ENCODE measurements at places on chromosomes 12 and 14.

DNA sequence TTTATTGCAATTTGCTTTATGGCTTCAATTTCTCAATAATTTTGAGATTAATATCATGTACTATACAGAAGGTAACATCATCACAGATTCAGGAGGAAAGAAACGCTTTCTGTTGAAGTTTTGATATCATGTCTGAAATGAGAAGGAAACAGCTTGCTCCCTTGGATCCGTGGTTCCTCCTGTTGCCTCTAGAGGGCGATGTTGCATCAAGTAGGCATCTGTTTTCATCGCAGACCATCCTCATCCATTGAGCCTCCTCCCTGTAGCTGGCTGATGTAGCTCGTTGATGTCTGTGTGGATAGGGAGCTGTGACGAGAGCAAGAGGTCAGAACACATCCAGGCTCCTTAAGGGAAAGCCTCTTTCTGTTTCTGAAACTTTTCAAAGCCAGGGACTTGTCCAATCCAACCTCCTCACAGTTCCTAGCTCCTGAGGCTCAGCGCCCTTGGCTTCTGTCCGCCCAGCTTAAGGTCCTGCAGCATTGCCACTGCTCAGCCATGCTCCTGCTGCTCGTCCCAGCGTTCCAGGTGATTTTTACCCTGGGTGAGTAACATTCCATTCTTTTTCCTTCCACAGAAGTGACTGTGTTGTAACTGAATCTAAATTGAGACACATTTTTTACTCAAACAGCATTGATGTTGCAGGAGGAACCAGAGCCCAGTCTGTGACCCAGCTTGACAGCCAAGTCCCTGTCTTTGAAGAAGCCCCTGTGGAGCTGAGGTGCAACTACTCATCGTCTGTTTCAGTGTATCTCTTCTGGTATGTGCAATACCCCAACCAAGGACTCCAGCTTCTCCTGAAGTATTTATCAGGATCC lies 304.8 kb upstream of the OR4E1 start:
- DNase-seq: no peak

- DNase-seq: no peak
These were observed 48.4 kb downstream of the ANAPC7 start for GRCh38 chr12:110355073-110355472.

- DNase-seq: peak; percentile 74
These were observed 17.8 kb upstream of the EMP1 start for GRCh38 chr12:13178568-13179210.

DNA sequence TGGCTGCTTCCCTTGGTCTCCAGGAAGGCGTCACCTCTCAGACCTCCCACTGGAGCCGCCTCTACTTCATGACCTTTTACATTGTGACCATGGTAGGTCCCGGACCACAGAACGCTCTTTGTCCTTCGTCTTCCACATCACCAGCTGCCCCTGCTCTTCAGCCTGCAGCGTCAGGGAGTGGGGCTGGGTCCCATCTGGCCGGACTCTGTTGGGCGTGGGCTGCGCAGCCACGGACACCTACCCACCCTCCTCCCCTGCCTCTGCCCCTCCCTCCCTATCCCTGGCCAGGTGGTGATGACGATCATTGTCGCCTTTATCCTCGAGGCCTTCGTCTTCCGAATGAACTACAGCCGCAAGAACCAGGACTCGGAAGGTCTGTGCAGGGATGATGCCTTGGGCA lies 43.3 kb downstream of the SLC8B1 start:
- no peak for DNase-seq

- no peak for DNase-seq
These were observed 28.5 kb upstream of the TMCC3 start for GRCh38 chr12:94678849-94679248.

GRCh38 chr12:95762123-95762785 lies 28.3 kb downstream of the NTN4 start:
- no peak for DNase-seq

GRCh38 chr12:113462998-113463745 lies 8.5 kb downstream of the LHX5 start:
- DNase-seq: no peak

DNA sequence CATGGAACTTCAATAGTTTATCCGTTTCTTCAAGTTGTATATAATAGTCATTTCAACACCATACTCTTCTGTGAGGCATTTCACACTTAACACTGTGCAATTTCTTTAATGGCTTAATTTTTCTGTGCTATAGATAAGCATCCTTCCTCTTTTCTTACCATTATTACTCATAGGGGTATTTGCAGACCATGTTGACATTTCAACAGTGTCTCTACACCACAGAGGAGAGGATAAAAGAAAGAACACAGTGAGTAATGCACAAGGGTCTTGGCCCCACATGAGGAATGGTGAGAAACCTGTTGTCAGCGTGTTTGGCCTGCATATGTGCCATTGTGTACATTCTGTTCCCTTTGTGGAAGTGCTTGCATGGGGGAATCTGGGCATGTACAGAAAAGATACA lies 421.5 kb upstream of the MDGA2 start:
- DNase-seq: no peak

- DNase-seq: no peak
These were observed 5.9 kb downstream of the PXN start for GRCh38 chr12:120259418-120260202.

GRCh38 chr12:124754949-124755800 lies 108.5 kb downstream of the SCARB1 start:
- peak; percentile 80 for DNase-seq

DNA sequence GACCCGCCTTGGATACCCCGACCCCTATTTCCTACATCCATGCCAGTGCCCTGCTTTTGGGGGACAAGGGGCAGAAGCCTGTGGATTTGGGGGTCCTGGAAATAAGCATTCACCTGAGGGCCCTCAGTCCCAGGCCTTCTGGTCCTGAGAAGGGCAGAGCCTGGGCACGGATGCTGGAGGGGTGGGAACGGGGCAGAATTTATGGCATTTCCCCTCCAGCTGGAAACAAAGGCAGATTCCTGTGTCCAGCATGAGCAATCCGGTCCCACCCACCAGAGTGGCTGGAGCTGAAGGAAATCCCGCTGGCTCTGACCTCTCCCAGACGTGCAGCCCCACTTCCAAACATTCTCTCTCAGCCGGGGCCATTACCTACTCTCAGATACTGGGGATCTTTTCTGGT lies 9.3 kb downstream of the ANKRD33 start:
- DNase-seq: no peak

DNA sequence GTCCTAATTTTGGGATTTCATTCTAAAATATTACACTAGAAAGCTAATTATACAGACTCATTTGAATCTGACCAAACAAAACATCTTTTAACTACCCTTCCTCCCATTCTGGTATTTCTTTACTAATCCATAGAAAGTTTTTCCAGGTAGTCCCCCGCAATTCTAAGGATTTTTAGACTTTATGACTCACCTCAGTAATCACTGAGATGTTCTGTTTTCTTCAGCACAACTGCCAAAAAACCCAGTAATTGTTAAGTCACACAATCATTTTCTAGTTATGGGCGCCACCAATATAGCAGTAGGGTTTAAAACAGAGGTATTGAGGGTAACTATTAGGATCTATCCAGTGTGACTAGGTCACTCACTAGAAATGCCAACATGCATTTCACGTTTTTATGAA lies 1.6 kb upstream of the ARID4A start:
- no peak for DNase-seq

- DNase-seq: no peak
These were observed 342.3 kb downstream of the PDZRN4 start for GRCh38 chr12:41530441-41530840.

- DNase-seq: no peak
These were observed 230.4 kb downstream of the TRHDE start for GRCh38 chr12:72502546-72502945.

GRCh38 chr12:68445824-68446223 lies 113.7 kb upstream of the MDM1 start:
- DNase-seq: no peak

DNA sequence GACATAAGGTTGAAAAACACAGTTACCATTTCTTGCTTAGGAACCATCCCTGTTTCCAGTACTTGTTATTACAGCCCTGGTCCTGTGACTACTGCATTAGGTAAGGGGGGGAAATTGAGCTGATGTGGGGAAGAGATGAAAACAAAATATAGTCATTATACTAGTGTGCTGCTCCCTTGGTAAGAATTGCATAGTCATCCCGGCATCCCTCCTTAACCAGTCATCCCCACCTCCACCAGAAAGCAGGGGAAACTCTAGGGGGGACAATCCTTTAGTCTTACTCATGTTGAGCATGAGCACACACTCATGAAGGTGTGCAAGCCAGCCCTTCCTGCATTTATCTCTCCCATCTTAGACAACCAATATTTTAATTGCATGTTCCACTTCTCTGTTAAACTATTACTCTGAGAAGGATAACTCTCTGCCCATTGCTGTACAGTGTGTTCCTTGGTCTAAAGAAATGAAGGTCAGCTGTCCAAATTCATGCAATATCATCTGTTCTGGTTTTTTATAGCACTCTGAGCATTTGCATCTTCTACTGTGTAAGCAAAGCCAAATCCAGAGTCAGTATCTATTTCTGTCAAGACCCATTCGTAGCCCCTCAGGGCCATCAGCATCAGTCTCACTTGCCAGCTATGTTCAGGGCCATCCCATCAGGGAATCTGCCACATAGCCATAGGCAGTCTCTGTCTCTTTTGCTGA lies 46.8 kb downstream of the TMEM30B start:
- no peak for DNase-seq

DNA sequence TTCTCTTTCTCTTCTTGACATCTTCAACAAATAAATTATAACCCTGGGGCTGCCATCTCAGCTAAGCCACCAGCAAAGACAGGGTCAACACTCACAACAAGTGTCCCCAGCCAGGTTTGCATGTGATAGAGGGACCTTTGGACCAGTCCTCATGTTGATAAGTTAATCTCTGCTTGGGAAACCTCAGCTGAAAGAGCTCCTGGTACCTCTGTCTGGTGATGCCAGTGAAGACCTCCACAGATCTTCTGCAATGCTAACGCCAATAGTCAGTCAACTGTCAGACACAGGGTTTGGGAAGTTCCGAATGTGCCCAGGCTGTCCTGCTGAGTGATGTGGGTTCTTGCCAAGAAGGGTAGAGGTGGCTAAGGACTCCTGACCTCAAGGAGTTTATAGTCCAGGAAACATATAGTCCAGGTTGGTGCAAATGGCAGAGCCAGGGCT lies 179.8 kb upstream of the GZMB start:
- no peak for DNase-seq

DNA sequence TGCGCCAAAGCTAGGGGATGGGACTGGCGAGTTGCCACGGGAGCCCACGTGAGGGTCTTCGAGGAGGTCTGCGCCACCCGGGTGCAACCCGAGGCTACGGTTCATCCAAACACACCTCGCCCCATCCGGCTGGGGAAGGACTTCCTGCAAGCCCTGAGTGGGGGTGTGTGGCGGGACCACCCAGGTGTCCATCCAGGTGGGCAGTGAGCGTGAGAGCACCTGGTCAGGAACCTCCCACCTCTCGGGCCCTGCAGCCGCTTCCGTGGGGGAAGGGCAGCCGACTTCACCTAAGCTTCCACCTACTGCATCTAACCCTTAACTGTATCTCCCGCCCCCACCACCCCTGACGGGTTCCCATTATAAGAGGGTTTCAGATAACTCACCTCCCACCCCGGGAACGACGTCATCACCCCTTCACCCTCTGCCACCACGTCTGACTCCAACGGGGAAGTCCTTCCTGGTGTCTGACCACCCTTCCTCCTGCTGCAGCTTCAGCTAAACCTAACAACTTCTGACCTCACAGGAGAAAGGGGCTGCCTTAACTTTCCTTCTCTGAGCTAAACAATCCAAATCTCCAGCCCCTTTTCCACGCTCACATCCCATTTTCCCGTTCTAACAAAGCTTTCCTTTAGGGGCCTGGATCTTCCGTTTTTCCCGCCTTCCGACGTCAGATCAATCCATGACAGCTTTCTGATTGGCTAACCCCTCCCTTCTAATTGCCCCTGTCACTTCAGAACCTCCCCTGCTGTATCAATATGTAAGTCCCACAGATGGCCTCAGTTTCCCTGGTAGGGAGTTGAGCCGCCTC lies 27.4 kb upstream of the SMUG1 start:
- DNase-seq: no peak

DNA sequence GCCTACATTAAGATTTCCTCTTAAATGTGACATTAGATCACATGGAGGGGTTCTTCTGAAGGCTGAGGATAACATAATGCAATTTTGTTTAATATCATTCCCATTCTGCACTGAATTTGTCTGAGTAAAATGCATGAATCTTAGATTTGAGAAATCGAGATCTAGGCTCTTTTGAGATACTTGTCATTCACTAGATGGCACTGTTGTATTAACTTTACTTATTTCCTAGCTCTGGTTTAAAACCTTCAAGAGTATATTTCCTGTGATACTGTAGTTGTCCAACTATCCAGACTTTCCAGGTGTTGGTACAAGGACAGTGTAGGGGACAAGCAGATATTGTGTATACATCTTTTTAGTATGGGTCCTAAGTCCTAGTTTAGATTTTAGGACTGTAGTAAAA lies 91.7 kb upstream of the SEL1L start:
- DNase-seq: no peak

- DNase-seq: no peak
These were observed 189.7 kb downstream of the BCAT1 start for GRCh38 chr12:24759155-24759554.

GRCh38 chr14:59333668-59334067 lies 131.5 kb downstream of the GPR135 start:
- DNase-seq: no peak

GRCh38 chr12:95742586-95742985 lies 48.0 kb downstream of the NTN4 start:
- no peak for DNase-seq

GRCh38 chr14:33525626-33526025 lies 425.2 kb downstream of the EGLN3 start:
- no peak for DNase-seq

DNA sequence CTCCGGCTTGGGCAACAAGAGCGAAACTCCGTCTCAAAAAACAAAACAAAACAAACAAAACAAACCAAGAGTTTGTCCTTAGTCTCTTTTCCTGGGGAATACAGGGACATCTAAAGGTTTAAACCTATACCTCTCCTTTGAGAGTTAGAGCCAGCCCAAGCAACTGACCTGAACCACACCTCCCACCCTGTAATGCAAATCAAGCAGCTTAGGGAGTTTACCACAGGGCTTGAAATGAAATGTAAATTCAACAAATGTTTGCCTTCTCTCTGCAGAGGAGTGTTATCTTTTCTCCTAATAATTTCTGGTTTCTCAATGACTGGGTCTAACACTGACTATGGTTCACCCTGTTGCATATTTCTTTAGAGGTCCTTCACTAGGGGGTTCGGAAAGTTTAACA lies 16.7 kb downstream of the PPP1CC start:
- DNase-seq: no peak

Data from left forelimb (tissue), 1 donor.